ENCODE measurements at places on chromosomes 1 and 21.
A peak's percentile ranks its signal among the peaks of the same experiment; 100 is the strongest.

- DNase-seq = no peak
These were observed 60.5 kb downstream of the CLIC4 start for GRCh38 chr1:24805534-24806301.

DNA sequence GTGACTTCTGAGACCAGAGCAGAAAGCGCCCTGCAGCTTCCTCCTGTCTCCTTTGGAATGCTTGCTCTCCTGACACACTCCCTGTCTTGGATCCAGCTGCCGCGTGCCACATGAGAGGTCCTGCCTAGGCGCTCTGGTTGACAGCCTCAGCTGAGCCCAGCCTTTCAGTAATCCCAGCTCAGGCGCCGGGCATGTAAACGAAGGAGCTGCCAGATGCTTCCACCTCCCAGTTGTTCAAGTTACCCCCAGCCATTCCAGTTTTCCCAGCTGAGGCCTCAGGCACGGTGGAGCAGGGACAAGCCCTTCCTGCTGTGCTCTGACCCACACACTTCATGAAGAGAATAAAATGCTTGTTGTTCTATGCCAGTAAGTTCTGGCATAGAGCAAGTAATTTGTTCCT is 14.3 kb upstream of the CD34 start:
- peak; percentile 71 for DNase-seq

DNA sequence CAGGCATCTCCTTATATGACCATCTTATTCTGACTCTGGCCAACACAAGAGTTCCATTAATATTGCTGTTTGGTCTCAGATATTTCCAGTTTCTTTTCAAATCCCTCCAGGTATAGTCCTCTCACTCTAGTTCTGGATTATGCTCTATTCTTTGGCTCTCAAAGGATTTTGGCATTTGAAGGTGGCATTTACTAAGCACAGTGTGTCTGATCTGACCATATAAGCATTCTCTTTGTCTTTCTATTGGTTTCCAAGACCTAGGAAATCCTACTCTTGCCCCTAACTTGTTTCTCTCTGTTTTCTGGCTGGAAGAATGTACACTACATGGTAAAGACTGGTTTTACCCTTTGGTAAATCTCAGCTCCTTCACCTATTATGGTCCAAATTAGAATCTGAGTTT is 12.7 kb upstream of the ACADM start:
- DNase-seq = no peak

- no peak for DNase-seq
These were observed 76.4 kb downstream of the GDAP2 start for GRCh38 chr1:117852853-117853553.

- peak; percentile 60 for DNase-seq
These were observed 165.0 kb downstream of the TRIM33 start for GRCh38 chr1:114345930-114346479.

DNA sequence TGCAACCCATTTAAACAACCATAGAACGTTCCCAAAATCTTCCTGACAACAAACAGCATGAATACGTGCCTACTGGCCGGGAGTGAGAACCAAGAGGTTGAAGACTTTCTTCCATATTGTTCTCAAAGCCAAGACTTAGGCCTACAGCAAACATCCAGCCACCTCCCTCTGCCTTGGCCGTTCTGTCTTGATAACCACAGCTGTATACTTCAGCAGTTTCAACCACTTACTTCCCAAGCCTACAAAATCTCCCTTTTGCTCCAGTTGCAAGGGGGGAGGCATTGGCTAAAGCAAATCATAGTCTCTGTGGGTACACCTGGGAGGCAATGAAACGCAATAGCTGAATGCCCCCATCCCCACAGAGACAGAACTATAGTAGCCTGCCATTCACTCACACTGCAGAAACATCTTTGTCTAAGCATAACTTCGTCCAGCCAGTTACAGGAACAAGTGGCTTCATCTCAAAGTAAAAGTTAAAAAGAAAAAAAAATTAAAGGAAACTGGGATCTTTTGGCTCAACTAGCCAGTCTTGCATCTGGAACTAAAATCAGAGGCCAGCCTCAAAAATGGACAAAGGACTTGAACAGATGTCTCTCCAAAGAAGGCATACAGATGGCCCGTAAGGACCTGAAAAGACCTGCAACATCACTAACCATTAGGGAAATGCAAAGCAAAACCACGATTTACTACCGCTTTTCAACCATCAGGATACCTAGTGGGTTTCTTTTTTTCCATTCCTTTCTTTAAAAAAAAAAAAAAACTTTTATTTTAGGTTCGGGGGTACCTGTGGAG is 186.0 kb downstream of the PSMG1 start:
- no peak for DNase-seq

- DNase-seq = peak; percentile 39
These were observed 112.2 kb upstream of the FMN2 start for GRCh38 chr1:239979456-239979855.

Measured in mesendoderm (in vitro differentiated cells).